ELR (cell line): ENCODE measurements at places on chromosomes 12 and 14.

DNA sequence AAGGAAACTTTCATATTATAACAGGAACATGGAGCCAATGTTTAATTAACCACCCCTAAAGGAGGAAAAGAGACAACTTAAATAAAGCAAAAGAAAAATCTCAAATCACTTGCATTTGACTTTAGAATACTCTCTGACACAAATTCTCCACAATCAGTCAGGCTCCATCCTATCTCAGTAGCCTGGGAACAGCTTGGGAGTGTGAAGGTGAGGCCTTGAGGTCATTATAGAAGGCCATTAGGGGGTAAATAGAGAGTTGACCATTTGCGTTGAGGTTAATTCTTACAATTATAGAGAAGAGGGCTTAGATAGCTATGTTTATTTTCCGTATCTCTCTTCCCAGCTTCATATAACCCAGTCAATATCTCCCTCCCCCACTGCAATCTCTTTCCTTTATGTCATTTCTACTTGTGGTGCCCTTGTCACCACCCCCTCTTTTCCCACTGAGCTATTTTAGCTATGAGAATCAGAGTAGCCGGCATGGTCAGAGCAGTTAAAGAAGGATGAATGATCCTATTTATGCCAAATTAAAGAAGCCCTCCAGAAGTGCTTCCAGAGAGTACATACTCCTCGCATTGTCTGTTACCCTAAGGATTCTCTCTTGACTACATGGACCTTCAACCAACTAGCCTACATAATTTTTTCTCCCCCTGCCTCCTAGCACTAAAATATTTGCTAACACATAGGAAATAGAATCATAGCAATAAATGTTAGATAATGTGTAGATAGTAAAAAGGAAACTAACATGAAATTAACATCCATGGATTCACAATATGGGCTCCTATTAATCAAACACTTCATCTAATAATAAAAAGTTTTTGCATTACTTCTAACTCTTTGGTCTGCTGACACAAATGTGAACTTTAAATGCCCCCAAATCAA is 135.2 kb upstream of the KRR1 start:
- no peak for DNase-seq

GRCh38 chr12:85580562-85581168 is 255.5 kb downstream of the RASSF9 start:
- DNase-seq = peak; percentile 21

GRCh38 chr12:132389026-132389425 is 59.6 kb upstream of the GALNT9 start:
- DNase-seq = no peak

GRCh38 chr12:3803865-3804472 is 51.1 kb upstream of the CRACR2A start:
- peak; percentile 79 for DNase-seq

DNA sequence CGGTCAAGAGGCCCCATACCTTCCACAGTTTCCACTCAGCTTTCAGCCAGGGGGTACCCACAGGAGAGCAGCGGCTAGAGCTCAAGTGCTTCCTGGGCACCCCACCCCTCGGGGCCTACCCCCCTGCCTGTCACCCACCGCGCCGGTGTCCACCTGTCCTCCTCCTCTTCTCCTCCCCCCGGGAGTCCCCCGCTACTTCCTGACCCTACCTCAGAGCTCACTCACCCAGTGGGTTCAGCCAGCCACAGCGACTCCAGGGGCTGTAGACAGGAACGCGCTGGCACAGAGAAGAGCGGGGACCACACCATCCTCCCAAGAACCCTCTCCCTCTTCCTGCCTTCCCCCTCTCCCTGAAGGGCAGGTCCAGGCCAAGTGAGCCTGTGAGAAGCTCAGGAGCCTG is 123.0 kb downstream of the ESRRB start:
- DNase-seq = no peak

GRCh38 chr12:47079981-47080724 is 394 bp upstream of the AMIGO2 start:
- DNase-seq = peak; percentile 77

- no peak for DNase-seq
Measured at GRCh38 chr12:92756898-92757596, 54.3 kb downstream of the PLEKHG7 start.
